ENCODE measurements at places on chromosomes 13 and 19. TPM values are rescaled to one million over a fixed set of nuclear protein-coding genes. Genes with fewer than 3 reads are reported as not detected.
A peak's percentile ranks its signal among the peaks of the same experiment; 100 is the strongest.

DCLK1 gene
- 4.9 TPM for total RNA-seq

SIGLEC7 gene
- total RNA-seq, result not detected

GJB6 gene
- not detected for total RNA-seq

DNA sequence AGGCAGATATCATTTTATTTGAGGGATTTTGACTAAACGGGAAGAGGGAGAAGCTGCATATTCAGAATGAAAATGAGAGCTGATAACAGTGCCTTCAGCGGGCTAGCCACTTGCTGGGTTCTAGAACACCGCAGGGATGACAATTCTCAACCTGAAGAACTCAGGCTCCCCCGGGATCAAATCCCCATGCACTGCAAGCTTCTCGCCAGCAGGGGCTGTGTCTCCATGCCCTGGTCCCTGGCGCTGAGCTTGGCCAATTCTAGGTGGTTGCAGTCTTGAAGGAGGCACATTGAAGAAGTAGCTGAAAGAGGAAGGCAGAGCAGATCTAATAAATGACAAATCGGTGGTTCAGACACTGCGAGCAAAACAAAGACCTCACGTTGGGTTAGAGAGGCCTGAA lies 128.7 kb downstream of the UQCRFS1 start:
- DNase-seq, result no peak

GRCh38 chr19:48415395-48415794 lies 21.9 kb downstream of the GRIN2D start:
- peak; percentile 30 for DNase-seq

GRCh38 chr13:95295026-95295425 lies 6.2 kb downstream of the ABCC4 start:
- DNase-seq, result no peak

DNA sequence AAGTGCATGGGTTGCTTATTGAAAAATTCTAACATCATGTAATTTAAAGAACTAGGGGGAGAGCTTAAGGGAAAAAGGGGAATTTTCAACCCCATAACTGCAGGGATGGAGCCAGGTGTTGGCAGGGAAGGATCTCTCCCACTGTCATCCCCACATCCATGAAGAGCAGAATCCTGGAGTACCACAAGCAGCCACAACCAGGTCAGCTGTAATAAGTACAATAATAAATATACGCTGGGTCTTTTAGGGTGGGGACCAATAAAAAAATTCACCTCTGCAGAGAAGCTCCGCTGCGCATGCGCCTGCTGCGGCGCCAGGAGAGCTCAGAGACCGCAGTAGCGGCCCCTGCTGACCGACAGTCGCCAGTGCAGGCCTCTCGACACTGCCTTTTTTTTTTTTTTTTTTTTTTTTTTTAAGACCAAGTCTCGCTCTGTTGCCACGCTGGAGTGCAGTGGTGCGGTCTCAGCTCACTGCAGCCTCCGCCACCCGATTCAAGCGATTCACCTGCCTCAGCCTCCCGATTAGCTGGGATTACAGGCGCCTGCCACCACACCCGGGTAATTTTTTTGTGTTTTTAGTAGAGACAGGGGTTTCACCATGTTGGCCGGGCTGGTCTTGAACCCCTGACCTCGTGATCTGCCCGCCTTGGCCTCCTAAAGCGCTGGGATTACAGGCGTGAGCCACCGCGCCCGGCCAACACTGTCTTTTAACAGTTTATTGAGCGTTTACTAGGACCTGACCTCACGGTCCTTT lies 2.5 kb upstream of the EEF2 start:
- DNase-seq, result peak; percentile 33

DNA sequence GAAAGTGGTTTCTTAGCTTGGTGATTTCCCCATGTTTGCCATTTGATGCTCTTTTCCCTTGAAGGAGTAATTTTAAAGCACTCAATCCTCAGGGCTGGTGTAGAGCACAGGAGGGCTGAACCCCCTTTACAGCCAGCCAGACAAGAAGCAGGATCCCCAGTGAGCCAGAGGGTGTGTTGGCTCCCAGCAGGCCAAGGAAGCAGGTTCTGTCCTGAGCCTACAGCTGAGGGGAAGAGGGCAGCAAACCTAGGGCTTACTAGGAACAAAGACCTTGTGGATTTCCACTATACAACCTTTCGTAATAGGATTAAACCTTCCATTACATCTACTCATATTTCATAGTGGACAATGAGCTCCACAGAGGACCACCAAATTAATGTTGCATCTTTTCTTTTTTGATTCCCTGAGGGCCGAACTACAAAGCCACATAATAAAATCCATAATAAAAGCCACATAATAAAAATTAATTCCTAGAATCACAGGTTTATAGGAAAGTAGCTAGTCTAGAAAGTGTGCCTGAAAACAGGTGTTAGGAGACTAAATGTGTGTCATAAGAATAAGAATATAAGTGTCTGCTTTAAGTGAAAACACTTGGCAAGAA lies 300.2 kb downstream of the DCLK1 start:
- DNase-seq, result no peak

GRCh38 chr19:56301886-56302620 lies 12.6 kb downstream of the ZSCAN5A start:
- no peak for DNase-seq

GRCh38 chr13:112116187-112116950 lies 49.4 kb downstream of the SOX1 start:
- DNase-seq, result no peak

DNA sequence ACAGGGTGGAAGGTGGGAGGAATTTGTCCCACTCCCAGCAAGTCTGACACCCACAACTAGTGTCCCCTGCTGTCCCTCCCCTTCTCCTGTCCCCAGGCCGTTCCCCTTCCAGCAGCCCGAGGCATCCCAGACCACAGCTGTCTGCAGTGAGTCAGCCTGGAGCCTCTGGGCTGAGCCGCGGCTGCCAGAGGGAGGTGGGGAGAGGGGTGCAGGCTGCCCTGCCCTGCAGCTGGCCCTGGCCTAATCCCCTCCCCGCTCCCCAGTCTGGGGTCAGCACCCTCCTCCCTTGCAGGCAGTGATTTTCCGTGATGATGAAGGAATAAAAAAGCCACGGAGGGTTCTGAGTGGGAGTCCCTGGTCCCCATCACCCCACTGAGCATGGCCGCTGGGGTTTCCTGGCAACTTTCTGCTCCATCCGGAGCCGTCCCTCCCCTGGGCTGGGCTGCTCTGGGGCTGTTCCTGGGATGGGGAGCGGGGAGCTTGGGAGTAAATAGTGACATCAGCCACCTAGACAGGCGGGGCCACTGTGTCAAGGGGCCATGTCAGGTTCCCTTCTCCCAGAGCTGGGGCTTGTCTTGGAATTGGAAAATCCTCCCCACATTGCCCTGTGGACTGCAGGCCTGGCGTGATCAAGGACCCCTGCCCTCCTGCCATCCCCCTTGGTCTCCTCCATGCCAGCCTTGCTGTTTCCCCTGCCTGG lies 16.8 kb downstream of the SPC24 start:
- DNase-seq, result peak; percentile 65

- DNase-seq, result no peak
Observed at GRCh38 chr13:109548374-109548773, 238.0 kb downstream of the IRS2 start.

DNA sequence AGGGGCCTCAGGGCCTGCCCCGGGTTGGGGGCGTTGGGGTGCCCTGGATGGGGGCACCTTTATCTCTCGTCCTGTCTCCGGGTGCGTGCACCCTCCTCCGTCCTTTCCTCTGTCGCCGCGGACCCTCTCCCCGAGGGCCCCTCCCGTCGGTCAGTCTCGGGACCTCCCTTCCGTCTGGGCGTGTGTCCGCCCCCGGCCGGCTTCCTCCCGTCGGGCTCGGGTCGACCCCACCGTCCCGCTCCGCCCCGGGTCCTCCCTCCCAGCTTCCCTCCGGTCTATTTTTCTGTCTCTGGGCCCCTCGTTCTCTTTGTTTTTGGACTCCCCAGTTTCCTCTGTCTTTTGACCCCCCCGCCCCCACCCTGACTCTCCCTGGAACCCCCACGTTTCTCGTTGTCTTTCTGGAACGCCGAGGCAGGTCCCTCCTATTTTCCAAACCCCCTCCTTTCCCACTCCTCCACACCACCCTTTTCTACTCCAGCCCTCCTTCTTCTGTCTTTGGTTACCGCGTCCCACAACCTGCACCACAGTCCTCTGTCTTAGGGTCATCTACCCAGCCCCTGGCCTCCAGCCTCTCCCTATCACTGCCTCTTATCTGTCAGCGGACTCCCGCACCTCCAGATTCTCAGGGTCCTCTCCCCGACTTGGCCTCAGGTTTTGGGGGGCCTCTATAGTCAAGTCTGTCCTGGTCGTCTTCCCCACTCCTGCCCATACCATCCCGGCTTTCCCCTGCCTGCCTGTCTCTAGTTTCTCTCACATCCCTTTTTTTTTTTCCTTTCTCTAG lies 757 bp downstream of the EGLN2 start:
- DNase-seq, result no peak

- DNase-seq, result no peak
Observed at GRCh38 chr13:47330031-47330430, 433.2 kb upstream of the HTR2A start.

DNA sequence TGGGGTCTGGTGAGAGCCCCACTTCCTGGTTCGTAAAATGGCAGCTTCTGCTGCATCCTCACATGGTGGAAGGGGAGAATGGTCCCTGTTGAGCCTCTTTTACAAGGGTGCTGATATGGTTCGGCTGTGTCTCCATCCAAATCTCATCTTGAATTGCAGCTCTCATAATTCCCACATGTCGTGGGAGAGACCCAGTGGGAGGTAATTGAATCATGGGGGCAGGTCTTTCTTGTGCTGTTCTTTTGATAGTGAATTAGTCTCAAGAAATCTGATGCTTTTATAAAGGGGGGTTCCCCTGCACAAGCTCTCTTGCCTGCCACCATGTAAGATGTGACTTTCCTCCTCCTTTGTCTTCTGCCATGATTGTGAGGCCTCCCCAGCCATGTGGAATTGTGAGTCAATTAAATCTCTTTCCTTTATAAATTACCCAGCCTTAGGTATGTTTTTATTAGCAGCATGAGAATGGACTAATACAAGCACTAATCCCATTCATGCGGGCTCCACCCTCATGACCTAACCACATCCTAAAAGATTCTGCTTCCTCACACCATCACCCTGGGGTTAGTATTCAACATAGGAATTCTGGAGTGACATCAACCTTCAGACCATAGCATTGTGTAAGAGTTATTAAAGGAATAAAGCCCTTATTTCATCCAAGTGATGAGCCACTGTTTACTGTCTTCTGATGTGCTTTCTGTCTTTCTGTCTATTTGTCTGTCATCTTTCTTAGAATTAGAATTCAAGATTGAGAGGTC lies 159.0 kb upstream of the IRS2 start:
- DNase-seq, result peak; percentile 57

- no peak for DNase-seq
Observed at GRCh38 chr13:75402787-75403186, 79.2 kb downstream of the TBC1D4 start.

DNA sequence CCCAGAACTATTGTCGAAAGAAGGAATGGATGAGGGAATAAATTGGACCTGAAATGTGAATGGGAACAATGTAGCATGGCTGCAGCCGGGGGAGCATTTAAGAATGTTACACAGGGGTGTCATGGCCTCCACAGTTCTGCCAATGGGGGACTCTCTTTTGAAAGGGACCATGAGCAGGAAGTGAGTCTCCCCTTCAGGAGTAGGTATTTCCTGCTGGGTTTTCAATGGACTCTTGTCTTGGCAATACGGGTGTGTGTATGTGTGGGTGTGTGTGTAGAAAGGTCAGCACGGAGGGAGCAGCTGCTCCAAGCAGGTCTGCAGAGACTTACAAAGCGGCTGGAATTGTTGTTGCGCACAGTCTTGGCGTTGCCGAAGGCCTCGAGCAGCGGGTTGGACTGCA lies 24.4 kb downstream of the MYO1F start:
- peak; percentile 18 for DNase-seq

DNA sequence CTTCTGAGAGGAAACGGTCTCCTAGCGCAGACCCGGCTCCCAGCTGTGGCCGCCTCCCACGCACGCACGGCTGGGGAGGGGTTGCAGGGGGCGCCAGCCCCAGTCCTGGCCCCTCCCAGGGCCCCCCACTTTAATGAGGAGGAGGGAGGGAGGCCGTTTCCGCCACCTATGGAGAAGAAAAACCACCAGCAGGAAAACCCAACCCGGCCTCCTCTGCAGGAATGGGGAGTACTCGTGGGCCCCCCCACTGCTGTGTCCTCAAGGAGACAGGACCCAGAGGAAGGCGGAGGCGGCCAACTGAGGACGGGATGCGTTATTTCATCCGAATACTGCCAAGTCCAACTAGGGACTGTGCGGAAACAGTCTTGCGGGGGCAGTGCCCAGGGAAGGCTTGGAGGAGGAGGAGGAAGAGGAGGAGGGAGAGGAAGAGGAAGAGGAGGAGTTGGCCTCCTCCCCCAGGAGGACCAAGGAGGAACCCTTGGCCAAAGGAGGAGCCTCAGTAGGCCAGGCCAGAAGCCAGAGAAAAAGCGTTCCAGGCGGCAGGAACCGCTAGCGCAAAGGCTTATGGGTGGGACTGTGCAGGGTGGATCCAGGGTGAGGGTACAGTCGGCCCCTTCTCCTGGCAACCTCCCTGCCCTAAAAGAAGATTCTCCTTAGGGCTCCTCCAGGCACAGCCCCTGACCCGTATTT lies 3.9 kb upstream of the SSBP4 start:
- DNase-seq, result peak; percentile 25

DNA sequence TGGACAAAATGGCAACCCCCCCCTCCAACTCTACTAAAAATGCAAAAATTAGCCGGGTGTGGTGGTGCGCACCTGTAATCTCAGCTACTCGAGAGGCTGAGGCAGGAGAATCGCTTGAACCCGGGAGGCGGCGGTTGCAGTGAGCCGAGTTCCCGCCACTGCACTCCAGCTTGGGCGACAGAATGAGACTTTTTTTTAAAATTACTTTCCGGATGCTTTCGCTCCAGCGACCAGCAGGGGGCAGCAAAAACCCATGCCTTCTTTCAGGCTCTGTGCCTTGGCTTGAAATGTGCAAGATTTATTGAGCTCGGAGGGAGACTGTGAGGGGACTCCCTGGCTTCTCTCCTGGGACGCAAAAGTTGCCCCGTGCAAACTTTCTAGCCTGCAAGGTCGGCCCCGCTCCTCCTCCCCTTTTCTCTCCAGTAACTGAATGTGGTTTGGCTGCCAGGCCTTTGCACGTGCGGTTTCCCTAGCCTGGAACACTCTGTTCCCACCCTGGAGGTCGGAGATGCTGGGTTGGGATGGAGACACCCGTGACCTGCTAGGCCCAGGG lies 61.4 kb upstream of the NFIC start:
- DNase-seq, result peak; percentile 12

- DNase-seq, result peak; percentile 12
Observed at GRCh38 chr19:35911790-35912189, 3.7 kb upstream of the TYROBP start.

DNA sequence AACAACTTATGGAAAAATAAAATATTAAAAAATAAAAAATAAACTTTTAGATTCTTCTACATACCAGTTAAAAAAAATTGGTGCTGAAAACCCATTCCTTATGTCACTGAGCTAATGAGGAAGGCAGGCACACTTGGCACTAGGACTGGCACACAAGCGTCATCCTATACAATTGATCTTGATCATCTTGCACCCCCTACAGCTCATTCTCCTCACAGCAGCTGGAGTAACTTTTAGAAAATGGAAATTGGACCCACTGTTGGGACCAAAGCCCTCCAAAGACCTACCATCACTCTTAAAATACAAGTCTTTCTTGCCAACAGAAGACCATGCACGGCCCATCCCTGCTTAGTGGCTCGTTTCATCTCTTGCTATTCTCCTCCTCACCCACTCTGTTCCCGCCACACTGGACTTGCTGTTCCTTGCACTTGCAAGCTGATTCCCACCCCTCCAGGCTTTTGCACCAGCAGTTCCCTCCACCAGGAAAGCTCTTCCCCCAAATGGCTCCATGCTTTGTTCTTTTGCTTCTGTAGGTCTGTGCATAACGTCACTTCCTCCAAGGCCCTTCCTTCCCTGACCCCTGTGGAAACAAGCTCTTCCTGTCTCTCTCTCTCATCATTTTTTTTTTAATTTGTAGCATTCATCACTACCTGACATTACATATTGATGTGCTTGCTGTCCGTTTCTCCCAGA lies 11.6 kb downstream of the CTU1 start:
- no peak for DNase-seq
